Activated CD4-positive, CD25-positive, alpha-beta regulatory T cell treated with anti-CD3 and anti-CD28 coated beads, Interleukin-2, amount 50 U/mL, for 16 hours (primary cell): ENCODE measurements at places on chromosomes 3 and 15.

DNA sequence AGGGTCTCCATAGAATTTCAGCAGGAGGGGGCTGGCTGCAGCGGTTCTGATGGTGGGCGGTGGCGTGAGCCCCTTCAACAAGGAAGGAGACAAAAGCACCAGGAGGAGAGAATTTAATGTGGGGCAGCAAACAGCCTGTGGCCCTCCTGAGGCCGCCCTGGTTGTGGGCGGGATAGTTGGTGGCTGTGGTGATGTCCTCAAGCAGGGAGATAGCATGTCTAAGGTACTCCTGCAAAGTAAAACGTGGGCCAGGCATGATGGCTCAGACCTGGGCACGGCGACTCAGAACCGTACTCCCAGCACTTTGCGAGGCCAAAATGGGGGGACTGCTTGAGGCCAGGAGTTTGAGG is 94.0 kb downstream of the LRRK1 start:
- no peak for DNase-seq

DNA sequence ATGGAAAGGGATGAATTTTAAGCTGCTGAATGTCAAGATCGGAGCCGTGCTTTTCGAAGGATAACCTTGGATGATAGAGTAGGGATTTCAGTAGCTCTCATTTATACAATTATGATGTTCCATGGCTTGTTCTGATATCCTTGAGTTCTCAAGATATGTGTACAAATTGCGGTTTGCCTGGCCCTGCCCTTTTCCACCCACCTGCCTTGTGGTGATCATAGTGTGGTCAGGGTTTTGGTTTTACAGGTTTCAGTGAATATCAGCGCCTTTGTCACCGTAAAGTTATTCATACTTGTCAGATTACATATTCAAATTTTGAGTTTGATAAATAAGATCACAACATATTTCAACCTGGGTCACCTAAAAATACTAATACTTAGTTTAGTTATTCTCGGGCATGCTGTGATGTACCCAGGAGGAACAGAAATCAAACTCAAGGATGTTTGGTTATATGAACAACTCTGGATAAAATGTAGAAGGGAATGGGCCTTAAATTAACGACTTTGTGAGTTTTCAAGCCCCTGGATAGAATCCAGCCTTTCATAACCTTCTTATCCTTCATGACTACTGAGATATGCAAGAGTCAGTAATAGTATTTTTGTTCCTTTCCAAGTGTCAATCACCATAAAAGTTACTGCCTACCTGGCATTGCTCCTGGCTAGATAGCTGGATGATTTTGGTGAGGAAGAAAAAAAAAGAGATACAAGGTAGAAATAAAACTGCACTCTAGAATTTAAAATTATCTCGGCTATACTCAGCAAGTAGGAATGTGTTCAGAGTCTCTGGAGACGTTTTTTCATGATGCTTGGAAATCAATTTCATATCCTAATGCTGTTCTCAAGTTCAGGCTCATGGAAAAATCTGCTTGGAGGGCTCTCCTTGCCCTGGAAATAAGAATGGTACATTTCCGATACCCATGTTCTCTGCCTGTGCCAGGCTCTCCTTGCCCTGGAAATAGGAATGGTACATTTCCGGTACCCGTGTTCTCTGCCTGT is 209.2 kb upstream of the TPRG1 start:
- DNase-seq = no peak

GRCh38 chr3:119580067-119580760 is 922 bp downstream of the ADPRH start:
- no peak for DNase-seq

- no peak for DNase-seq
Observed at GRCh38 chr3:169774186-169774585, 990 bp downstream of the MYNN start.

- no peak for DNase-seq
Observed at GRCh38 chr3:46628901-46629369, 16.6 kb downstream of the FAM240A start.

DNA sequence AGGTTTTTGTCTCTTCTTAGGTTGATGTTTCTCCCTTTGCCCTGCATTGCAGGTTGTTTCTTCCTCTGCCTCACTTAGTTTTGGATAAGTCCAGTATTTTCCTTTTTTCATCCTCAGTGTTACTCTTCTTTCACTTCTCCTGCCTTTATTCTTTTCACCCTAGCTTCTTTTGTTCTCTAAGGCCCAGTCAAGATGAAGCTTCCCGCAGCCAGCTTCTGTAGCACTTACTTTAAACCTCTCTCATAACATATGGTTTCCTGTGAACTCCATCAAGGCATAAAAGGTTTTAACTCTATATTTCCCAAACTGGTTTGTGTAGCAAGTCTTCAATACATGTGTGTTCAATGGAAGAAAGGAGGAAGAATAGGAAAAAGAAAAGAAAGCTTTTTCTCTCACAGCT is 54.1 kb downstream of the TP63 start:
- DNase-seq = no peak

GRCh38 chr3:179005706-179006105 is 65.9 kb downstream of the ZMAT3 start:
- DNase-seq = no peak

DNA sequence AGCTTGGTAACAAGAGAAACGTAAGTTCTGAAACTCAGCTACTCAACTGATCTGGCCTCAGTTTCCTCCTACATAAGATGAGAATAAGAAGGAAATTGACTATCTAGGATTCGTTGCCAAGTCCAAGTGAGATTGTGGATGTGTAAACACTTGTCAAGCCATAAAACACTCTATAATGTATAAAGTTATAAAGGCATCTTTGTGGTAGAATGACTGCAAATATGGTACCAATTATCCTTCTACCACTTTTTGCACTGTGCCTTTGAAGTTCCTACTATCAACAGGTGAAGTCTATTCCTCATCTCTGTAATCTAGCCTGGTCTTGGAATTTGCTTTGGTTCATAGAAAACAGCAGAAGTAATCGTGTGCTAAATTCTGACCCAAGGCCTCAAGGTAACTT is 138.2 kb downstream of the GADL1 start:
- no peak for DNase-seq

DNA sequence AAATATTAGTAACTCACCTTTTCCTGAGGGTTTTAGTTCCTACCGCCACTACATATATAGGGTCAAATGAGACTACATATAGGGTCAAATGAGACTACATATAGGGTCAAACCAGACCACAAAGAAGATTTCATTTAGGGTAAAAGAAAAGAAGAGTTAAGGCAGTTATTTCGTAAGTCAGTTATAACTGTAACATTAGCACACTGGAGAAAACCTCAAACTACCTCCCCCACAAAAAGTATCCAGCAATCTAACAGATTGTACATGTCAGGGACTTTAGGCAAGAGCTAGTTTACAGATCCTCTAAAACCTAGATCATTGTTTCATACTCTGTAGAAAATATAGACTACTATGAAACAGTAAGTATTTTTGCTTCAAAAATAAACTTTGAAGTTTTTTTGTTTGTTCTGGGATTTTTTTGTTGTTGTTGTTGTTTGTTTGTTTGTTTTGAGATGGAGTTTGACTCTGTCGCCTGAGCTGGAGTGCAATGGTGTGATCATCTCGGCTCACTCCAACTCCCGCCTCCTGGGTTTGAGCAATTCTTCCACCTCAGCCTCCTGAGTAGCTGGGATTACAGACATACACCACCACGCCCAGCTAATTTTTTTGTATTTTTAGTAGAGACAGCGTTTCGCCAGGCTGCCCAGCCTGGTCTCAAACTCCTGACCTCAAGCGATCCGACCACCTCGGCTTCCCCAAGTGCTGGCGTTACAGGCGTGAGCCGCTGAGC is 92.4 kb upstream of the CGNL1 start:
- no peak for DNase-seq

GRCh38 chr3:127254730-127255129 is 33.1 kb downstream of the PRR20G start:
- no peak for DNase-seq

- no peak for DNase-seq
Observed at GRCh38 chr3:194880940-194881925, 195.6 kb downstream of the FAM43A start.

DNA sequence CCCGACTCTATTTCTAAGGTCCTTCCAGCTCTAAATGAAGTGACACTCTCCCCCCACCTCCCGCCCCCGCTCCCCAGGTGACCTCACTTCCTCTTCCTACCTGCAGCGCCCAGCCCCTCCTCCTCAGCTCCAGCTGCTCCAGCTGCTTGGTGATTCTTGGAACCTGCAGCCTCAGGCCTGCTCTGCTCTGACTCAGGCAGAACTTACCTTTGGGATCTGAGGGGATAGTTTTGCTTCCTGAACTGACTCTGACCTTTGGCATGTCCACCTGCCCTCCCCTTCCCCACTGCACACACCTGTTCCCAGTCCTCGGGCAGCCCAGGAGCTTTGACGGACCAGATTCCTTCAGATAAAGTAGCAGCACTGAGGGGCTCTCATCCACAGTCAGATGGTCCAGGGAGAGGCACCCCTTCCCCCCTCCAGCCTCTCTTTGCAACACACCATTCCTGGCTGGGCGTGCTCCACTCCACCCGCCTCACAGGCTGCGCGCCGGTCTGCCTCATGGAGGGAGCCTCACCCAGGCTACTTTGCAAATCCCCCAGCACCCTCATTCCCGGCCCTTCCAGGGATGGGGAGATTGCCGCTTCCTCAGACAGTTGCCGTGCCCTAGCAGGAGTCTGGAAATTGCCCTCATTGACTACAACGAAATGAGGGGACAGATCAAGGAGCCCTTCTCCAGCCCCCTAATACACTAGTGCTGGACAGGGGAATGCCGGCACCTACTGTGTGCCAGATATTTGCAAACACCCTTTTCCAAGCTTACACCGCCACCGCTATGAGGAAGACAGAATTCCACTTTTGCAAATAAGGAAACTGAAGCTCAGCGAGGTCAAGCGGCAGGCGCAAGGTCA is 692 bp upstream of the C15orf39 start:
- peak; percentile 11 for DNase-seq

DNA sequence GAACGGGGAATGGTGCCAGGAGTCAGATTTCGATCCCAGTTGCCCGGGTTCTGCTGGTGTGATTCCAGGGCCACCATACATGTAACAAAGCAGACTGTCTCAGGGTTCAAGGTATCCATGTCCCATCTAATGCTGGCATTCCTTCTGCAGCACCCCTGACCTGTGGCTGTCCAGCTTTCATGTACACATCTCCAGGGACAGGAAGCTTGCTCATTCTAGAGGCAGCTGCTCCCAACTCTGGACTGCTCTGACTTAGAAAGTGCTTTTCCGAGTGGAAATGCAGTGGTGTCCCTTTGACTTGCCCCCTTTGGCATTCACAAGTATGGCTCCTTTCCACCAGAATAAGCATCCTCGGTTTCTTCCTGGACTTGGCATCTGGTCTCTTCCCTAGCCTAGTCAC is 30.9 kb downstream of the PML start:
- no peak for DNase-seq

DNA sequence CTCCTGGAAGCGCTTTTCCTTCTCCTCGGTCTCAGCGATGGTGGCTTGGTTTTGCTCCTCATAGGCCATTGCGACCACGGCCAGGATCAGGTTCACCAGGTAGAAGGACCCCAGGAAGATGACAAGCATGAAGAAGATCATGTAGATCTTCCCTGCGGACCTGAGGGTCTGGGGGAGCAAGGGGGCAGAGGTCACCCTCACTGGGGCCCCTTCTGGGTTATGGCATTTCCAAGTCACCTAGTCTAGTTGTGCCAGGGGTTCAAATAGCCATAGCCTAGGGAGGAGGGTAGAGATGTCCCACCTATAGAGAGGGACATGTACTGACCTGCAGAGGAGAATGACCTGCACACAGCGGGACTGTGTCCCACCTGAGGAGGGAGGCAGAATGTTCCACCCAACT is 43.5 kb downstream of the SCN5A start:
- no peak for DNase-seq

GRCh38 chr3:53730576-53730975 is 115.6 kb downstream of the CHDH start:
- DNase-seq = no peak

- no peak for DNase-seq
Observed at GRCh38 chr15:66882251-66883020, 180.4 kb downstream of the SMAD6 start.

DNA sequence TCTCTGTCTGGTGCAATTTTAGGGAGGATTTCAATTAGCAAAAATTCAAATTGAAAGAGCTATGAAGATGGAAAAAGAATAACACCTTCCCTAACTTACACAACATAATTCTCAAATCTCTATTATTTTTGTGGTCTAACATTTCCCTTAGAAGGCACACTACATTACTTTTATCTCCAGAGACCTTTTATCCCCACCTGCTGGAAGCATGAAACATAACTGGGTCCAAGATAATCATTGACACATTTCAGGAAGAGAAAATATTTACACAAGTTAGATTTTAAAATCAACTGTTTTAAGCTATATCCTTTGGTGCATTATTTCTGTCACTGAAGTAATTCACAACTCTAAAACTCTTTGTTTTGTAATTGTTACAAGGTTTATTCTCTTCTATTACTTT is 779.5 kb downstream of the ROBO1 start:
- no peak for DNase-seq

GRCh38 chr3:116050311-116050915 is 394.9 kb downstream of the LSAMP start:
- no peak for DNase-seq

DNA sequence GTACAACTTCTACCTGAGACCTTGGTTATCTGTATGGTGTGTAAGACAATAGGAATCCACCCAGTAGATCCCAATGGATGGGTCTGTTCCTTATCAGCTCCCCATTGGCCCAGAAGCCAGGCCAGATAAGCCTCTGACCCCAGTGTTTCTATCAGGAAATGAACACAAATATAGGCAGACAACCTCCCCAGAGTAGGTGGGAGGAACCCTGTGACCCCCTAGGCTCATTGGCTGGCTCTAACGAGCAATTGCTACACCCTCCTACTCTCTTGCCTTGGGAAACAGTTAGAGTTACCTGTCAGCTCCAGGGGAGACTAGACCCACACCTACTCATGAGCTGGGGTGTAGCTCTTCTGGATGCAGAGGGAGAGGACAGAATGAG is 299.9 kb downstream of the UACA start:
- no peak for DNase-seq

DNA sequence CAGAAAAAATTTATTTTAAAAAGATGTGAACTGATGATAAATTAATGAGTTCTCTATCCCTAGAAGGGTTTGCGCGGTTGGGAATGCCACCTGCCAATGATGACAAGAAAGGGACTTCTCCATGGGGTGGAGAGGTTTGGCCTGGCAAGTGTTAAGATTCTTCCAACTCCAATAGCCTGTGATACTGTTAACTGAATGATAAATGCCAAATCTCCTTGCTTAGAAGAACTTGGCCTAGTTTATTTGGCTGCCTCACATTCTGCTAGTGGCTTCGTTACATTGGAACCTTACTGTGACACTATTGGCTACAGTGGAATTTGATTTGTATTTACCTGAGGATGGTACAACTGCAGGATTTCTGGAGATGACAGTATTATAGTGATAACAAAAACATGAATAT is 91.7 kb upstream of the CCNL1 start:
- no peak for DNase-seq

DNA sequence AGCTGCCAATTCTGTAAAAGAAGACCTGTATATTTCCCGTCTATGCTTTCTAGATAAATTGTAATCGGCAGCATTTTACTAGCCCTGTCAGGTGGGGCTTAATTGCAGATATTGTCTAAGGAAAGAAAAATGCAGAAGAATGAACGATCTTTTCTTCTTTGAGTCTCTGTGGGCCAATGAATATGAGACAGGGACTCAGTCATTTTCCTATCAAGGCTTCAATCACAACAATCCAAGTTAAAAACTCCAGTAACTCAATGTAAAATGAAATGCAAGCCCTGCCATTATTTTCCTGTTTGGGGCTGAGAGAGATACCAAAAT is 313.9 kb downstream of the MECOM start:
- no peak for DNase-seq
